ENCODE measurements at places on chromosomes 2 and 18. TPM values are rescaled to one million over a fixed set of nuclear protein-coding genes. Genes with fewer than 3 reads are reported as not detected.

ABCG5 gene
- not detected for total RNA-seq

AQP4 gene
- not detected for total RNA-seq

LIMS3 gene
- not detected for total RNA-seq

ASIC4 gene
- total RNA-seq = 0.14 TPM

UGT1A4 gene
- not detected for total RNA-seq

CTDP1 gene
- total RNA-seq = 15.5 TPM

EMX1 gene
- not detected for total RNA-seq

SKOR2 gene
- total RNA-seq = not detected

C18orf54 gene
- 2.7 TPM for total RNA-seq

UCN gene
- 2.5 TPM for total RNA-seq

Measured in A549 treated with GW870086 at 1 μM for 4 hours (cell line).